NCI-H1436 (cell line): ENCODE measurements at places on chromosomes 6 and 20.
A peak's percentile ranks its signal among the peaks of the same experiment; 100 is the strongest.

DNA sequence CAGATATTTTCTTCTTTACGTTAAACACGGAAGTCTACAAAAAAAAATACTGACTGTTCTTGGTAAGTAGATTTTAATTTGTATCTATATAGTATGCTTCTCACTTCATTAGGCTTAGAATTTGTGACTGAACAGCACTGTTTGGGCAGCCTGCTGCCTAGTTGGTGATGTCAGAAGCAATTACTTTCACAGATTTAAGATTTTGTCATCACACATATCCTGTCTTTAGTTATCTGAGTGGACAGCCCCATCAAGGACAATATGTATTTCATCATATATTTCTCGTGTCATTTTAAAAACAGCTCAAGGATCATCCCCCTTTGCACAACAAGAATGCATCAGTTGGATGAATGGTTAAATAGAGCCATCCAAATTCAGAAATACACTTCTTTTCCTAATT is 338.4 kb upstream of the CITED2 start:
- no peak for DNase-seq

- DNase-seq: no peak
Measured at GRCh38 chr6:159788753-159789376, 537 bp downstream of the TCP1 start.

GRCh38 chr20:7155282-7155681 is 387.8 kb downstream of the BMP2 start:
- peak; percentile 65 for DNase-seq

GRCh38 chr6:144335914-144336313 is 50.8 kb downstream of the UTRN start:
- no peak for DNase-seq

DNA sequence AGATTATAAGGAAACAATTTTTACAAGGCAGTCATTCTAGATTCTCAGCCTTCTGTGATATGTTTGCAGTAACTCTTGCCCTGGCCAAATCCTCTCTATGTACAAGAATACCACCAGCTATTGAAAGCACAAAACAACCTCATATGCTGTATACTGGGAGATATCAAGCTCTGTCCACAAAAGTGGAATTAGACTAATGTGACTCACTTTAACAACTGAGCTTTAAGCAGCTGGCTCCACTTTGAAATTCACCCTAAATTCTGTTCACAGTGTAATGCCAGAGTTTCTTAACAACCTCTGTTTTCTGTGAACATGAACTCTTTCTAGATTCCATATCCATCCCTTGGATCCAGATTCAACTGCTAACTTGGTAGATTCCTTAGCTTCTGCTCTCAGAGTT is 47.6 kb downstream of the CHD6 start:
- no peak for DNase-seq

- no peak for DNase-seq
Measured at GRCh38 chr20:20480126-20480525, 112.2 kb downstream of the INSM1 start.

GRCh38 chr20:20018366-20018765 is 1.2 kb downstream of the NAA20 start:
- DNase-seq: no peak

- DNase-seq: no peak
Measured at GRCh38 chr20:47099825-47100441, 205.3 kb downstream of the EYA2 start.

- no peak for DNase-seq
Measured at GRCh38 chr20:24640686-24641085, 171.3 kb downstream of the SYNDIG1 start.

- no peak for DNase-seq
Measured at GRCh38 chr6:20099156-20099555, 113.1 kb downstream of the MBOAT1 start.

DNA sequence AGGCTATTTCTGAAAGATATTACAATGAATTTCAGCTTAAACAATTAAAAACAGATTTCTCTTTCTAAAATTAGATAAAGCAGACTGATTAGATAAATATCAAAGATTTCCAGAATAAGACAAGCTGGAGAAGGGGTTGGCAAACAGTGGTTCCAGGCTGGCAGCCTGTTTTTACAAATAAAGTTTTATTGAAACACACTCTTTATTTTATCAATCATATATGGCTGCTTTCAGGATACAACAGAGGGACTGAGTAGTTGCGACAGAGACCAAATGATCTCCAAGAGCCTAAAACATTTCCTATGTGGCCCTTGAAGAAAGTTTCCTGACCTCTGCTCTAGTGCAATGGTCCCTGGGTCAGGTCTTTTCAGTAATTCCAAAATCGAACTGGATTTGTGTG is 65.6 kb upstream of the IYD start:
- no peak for DNase-seq

DNA sequence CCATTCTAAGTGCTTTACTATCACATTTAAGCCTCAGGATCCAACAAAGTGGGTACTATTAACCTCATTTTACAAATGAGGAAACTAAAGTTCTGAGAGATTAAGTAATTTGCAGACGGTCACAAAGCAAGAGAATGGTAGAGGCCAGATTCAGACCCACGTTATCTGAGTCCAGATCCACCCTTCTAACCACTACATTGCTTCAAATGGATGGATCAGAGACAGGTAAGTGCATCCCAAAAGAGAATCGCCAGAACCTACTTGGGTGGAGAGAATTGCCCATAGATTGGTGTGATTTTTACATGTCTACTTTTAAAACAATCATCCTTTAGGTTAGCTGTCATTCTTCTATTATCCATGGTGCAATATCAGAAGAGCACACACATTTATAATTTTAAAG is 7.1 kb downstream of the MAN1A1 start:
- DNase-seq: no peak

DNA sequence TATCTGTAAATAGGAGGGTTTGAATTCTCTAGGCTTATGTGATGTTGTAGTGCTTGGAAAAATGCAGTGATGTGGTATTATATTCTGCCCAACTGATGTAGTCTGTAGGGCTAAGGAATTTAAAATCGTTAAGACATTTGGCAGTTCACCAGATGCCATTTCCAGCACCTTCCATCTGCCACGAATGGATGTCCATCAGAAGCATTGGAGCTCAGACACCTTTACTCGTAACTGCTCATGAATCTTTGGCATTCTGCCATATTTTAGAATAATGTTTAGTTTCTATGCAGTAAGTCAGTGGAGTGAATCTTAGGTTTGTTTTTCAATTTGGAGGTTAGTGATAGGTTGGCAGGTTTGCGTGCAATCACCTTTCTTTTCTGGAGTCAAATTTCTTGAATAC is 2.4 kb upstream of the SYTL3 start:
- DNase-seq: no peak

DNA sequence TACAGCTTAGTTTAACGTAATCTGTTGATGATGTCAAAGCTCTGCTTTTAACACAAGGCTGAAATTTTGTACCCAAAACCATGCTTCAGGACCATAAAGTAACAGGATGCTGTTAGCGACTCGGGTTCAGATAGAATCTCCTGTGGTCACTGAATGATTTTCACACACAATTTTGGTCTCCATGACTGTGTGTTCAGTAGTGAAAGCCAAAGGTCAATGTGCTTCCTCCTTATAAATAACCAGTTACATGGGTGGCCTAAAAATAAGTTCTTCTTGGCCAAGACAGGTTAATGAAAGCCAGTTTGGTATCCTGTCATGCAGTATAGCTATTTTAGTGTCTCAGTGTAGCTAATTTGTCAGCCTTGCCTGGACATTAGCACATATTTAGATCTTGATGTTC is 19.1 kb upstream of the LOC128125822 start:
- DNase-seq: no peak

DNA sequence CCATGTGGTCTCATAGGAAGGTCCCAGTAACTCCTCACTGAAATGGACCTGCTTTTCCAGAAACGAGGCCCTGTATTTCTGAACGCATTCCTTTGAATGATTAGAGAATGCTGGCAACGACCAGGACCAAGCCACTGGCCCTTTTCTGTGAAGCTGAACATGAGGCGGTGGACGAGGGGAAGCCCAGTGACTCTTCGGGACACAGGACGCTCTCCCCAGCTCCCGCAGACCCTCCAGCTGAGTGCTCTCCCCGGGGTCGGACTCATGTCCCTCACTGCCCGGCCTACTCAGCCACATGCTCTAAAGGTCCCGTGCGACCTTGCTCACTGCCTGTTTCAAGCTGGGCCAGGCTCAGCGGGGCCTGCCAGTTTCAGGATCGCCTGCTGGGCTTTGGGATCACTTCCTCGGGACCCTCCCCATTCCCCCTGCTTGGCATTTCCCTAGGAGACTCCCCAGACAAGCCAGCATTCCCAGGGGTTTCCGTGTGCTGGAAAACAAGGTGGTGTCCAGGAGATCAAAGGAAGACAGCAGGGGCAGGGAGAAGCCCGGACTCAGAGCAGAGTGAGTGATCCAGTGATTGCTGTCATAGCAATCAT is 2.6 kb upstream of the CST9 start:
- DNase-seq: no peak

DNA sequence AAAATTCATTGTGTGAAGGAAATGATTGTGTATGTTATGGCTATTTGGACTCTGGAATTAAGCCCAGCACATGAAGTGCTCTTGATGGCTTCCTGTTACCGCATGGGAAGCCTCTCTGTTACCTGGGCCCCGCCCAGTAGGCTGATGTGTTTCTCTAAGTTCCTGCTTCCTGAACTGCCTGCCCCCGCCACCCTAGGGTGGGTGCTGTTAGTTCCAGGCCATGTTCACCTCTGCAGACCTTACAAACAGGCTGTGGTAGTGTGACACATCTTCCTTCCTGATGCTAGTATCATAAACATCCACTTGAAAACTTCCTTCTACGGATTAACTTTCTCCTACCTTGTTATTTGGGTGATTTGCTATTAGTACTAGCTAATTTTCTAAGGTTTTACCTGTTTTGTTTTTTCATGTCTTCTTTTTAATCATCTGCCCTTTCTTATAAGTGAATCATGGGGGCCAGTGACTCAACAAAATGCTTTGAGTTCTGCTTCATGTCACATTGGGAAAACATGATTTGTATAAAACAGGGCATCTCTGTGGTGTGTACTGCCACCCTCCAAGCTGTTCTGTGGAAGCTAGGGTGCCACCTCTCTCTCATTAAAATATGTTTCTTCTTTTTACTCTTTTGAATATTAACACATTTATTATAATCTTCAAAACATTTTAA is 40.6 kb downstream of the SH3BGRL2 start:
- DNase-seq: peak; percentile 31

- no peak for DNase-seq
Measured at GRCh38 chr6:4164117-4164442, 28.7 kb upstream of the ECI2 start.

DNA sequence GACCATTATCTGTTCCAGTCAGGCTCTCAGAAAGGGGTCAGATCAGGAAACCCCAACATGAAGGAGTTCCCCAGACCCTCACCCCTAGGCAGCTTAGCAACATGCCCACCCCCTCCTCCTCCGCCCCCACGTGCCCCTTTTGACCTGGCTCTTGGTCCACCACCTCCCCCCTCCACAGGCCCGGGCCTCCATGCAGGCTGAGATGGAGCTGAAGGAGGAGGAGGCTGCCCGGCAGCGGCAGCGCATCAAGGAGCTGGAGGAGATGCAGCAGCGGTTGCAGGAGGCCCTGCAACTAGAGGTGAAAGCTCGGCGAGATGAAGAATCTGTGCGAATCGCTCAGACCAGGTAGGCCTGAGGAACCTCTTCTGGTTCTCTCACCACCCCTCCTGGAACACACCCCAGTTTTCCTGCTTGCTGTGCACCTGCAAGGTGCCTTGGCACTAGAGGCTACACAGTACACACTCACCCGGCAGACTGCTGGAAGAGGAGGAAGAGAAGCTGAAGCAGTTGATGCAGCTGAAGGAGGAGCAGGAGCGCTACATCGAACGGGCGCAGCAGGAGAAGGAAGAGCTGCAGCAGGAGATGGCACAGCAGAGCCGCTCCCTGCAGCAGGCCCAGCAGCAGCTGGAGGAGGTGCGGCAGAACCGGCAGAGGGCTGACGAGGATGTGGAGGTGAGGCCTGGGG is 21.9 kb downstream of the DEF6 start:
- DNase-seq: no peak

DNA sequence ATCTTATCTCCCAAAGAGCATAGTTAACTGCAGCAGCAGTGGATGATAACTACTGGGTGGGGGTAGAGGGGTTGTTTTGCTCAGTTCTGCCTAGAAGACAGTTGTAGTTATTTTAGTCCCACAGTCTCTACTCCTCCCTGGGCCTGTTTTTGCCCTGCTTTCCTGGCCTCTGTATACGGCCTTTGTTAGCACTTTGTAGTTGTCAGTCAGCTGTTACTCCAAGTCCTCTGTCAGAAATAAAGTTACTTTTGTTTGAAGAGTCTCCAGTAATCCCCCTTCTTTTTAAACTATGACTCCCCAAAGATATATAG is 113.9 kb downstream of the SLC16A10 start:
- no peak for DNase-seq

- no peak for DNase-seq
Measured at GRCh38 chr6:19327241-19327640, 509.9 kb upstream of the ID4 start.

GRCh38 chr6:139649128-139649527 is 274.7 kb upstream of the CITED2 start:
- no peak for DNase-seq

DNA sequence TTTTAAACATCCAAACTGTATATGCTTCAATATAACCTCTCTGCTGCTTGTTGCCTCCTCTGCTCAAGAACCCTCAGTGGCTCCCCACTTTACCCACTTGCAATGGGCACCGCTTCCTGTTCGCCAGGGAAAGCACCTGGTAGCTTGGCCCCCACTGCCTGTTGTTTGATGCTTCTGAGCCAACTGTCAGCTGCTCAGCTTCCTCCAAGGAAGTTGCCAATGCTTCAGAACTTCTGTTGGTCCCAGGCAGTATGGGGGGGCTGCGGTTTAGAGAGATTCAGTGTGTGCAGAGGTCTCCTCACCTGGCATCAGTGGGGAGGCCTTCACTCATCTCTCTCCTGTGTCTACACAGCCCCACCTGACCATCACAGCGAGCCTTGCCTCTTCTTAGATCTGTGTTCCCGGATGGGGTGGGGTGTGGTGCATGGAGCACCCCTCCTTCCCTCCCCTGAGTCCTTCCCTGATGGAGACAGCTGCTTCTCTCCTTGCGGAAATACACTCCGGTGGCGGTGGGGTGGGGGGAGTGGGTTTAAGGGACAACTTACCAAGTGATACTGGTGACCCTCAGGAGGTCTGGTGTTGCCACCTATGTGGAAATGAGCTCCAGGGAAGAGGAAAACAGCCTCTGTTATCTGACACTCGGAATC is 308.1 kb downstream of the CDH26 start:
- DNase-seq: no peak

GRCh38 chr6:75334266-75335040 is 49.9 kb upstream of the TMEM30A start:
- no peak for DNase-seq

GRCh38 chr6:83231146-83231545 is 38.0 kb downstream of the RWDD2A start:
- no peak for DNase-seq

- no peak for DNase-seq
Measured at GRCh38 chr6:63487103-63487813, 85.0 kb upstream of the LOC128125822 start.

DNA sequence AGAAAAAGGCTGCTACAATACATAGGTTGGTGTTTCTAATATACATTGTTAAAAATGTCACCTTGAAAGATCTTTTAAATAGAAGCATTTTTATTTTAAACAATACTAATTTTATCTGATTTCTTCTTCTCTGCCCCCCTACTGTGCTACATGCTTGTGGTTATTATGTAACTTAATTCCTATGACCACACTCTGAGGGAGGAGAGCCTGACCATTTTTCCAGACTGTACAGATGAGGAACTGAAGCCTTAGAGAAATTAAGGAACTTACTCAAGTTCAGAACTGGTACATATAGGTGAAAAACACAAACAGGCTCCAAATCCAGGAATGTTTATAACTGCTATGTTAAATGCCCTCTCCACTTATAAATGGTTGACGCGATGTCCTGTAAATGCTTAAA is 43.4 kb upstream of the ARHGAP18 start:
- no peak for DNase-seq

- no peak for DNase-seq
Measured at GRCh38 chr6:89494131-89494793, 61.3 kb downstream of the ANKRD6 start.
